Endodermal cell (in vitro differentiated cells): ENCODE measurements at places on chromosomes 5 and 9. TPM values are rescaled to one million over a fixed set of nuclear protein-coding genes. Genes with fewer than 3 reads are reported as not detected.

The XPA gene
- 7.0 to 8.9 TPM (median 7.3 TPM) in 3 replicates for total RNA-seq

The ANKRD31 gene
- 0.13 to 0.25 TPM (median 0.14 TPM) in 3 replicates for total RNA-seq

The TAF1L gene
- total RNA-seq, result not detected in 3 replicates

The CDC20B gene
- 0.13 and 0.27 TPM in 2 replicates for total RNA-seq

The LAMC3 gene
- total RNA-seq, result 39.5 and 41.2 TPM in 2 replicates

The BNC2 gene
- total RNA-seq, result 10.5 and 12.2 TPM in 2 replicates

The OR2V1 gene
- not detected in 2 replicates for total RNA-seq

The PRUNE2 gene
- total RNA-seq, result 4.1 to 5.8 TPM (median 4.4 TPM) in 3 replicates

The TEX48 gene
- not detected in 2 replicates for total RNA-seq

The SERINC5 gene
- total RNA-seq, result 180 to 231 TPM (median 183 TPM) in 3 replicates

The LCNL1 gene
- 2.2 to 2.5 TPM (median 2.4 TPM) in 3 replicates for total RNA-seq

The NME5 gene
- 3.9 and 4.7 TPM in 2 replicates for total RNA-seq

The PCDHB15 gene
- total RNA-seq, result 7.5 and 9.8 TPM in 2 replicates

The PRDM9 gene
- total RNA-seq, result 0.15 TPM in 1 of 3 replicates, not detected in the others

The FSD1L gene
- total RNA-seq, result 14.3 to 25.4 TPM (median 14.6 TPM) in 3 replicates

The PCA3 gene
- total RNA-seq, result not detected in 2 replicates

The CTXN3 gene
- total RNA-seq, result not detected in 3 replicates

The C5 gene
- total RNA-seq, result 55.2 and 59.5 TPM in 2 replicates

The DNLZ gene
- total RNA-seq, result 19.9 and 20.1 TPM in 2 replicates

The MZB1 gene
- total RNA-seq, result 0.57 and 0.59 TPM in 2 replicates

The CARTPT gene
- total RNA-seq, result not detected in 3 replicates

The SLC1A3 gene
- 1.7 and 2.6 TPM in 2 replicates for total RNA-seq

The F2R gene
- 21.3 and 28.5 TPM in 2 replicates for total RNA-seq

The CCL27 gene
- not detected in 2 replicates for total RNA-seq

The DDX4 gene
- total RNA-seq, result not detected in 2 replicates

The TTC16 gene
- total RNA-seq, result 0.09 TPM in 1 of 2 replicates, not detected in the other

The TRIM7 gene
- total RNA-seq, result 0.77 TPM in 1 of 3 replicates, not detected in the others

The SH2D3C gene
- 1.4 and 2.9 TPM in 2 replicates for total RNA-seq

The CYFIP2 gene
- 27.4 and 29.3 TPM in 2 replicates for total RNA-seq

The GLDC gene
- 38.8 and 41.6 TPM in 2 replicates for total RNA-seq

The STK32A gene
- 21.8 to 35.3 TPM (median 22.4 TPM) in 3 replicates for total RNA-seq

The CCNI2 gene
- 0.86 and 1.2 TPM in 2 replicates for total RNA-seq

The POU5F2 gene
- 0.35 to 0.53 TPM (median 0.40 TPM) in 3 replicates for total RNA-seq

The SHB gene
- 14.1 to 30.8 TPM (median 28.1 TPM) in 3 replicates for total RNA-seq

The PCDHGB1 gene
- 1.0 to 1.9 TPM (median 1.4 TPM) in 3 replicates for total RNA-seq

The IL3 gene
- not detected in 2 replicates for total RNA-seq

The MCTP1 gene
- 2.8 and 3.7 TPM in 2 replicates for total RNA-seq

The BTNL8 gene
- total RNA-seq, result not detected in 2 replicates

The TNIP1 gene
- total RNA-seq, result 52.2 to 139 TPM (median 58.4 TPM) in 3 replicates

The PLAC8L1 gene
- 1.00 TPM in 1 of 3 replicates, not detected in the others for total RNA-seq

The PCDHB5 gene
- total RNA-seq, result 42.8 and 43.5 TPM in 2 replicates

The KIF4B gene
- total RNA-seq, result 0.14 TPM in 1 of 2 replicates, not detected in the other
